ENCODE measurements at places on chromosomes 2 and 18.
A peak's percentile ranks its signal among the peaks of the same experiment; 100 is the strongest.

GRCh38 chr2:240930096-240930630 lies 24.0 kb downstream of the CROCC2 start:
- DNase-seq: no peak

DNA sequence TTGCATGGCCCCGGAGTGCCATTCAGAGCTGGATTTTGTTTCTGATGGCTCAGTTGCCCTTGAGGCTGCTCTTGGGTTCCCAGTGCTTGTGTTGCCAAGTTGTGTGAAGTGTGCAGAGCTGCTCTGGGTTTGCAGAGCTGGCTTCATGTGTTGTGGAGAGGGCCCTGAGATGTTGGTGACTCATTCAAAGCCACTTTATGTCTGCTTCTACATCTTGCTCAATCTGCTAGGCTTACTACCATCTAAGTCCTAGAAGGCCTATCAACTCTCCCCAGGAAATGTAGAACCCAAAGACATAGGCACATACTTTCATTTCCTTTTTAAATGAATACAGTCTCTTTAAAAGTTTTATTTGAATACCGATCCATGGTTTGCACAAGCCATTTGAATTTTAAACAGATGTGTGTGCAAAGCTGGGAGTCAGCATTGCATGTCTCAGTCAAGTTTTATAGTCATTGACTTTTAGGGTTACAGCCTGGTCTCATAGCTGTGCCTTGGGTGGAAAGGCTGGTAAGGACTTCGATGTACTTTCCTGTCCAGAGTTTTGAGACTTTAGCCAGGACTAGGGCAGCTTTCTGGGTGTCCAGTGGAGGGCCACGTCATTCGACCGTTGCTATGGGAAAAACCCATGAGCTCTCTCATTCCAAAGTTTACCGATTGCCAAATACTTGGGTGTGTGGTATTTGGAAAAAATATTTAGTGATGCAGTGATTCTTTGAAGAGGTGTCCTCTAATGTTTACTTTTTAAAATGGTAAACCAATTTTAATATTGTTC lies 105.0 kb downstream of the LTBP1 start:
- peak; percentile 6 for DNase-seq

DNA sequence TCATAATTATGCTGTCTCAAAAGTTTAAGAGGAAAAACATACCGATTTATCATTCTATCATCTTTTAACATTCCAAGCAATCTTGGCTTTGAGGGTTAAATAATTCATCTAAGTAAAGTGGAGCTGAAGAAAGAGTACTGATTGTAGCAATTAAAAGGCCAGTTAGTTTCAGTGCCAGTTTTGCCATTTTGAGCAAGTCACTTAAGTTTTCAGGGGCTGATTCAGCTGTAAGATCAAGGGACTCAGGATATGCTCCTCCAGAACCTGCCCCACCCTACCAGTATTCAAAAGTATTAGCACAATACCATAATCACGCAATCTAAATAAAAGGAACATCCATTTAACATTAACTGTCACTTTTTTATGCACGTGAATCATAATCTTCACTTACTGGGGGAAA lies 1.9 kb downstream of the SS18 start:
- peak; percentile 9 for DNase-seq

GRCh38 chr2:135248611-135249010 lies 196.5 kb downstream of the RAB3GAP1 start:
- no peak for DNase-seq

DNA sequence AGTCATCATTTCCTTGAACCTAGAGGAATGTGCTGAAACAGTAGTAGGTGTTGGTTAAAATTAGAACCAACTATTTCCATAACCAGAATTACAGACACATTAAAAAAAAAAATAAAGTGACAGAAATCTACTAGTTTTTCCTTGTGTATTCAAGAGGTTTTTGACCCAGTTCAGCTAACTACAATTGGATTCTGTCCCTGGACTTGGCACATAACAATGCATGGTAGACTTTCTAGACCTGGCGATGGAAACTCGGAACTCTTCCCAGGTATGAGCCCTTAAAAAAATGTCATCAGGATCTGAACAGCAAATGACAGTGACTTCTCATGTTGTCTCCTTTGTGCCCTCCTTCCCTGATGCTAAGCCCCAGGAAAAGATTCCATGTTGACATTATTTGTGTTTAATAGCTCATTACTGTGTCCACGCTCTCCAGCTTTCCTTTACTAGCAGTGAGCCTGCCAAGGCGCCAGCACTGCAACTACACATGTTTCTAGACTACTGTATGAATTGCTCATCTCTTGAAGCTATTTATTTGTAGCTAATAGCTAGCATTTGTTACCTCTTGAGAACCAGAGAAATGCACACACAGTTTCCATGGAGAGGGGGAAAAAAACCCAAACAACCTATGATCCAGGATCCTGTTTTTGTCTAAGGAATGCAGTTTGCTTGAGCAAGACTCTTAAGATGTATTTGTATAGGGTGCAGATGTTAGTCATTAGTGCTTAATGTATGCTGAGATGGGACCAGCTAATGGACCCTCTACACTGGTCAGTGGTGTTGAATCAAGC lies 148.5 kb downstream of the FMNL2 start:
- DNase-seq: no peak

DNA sequence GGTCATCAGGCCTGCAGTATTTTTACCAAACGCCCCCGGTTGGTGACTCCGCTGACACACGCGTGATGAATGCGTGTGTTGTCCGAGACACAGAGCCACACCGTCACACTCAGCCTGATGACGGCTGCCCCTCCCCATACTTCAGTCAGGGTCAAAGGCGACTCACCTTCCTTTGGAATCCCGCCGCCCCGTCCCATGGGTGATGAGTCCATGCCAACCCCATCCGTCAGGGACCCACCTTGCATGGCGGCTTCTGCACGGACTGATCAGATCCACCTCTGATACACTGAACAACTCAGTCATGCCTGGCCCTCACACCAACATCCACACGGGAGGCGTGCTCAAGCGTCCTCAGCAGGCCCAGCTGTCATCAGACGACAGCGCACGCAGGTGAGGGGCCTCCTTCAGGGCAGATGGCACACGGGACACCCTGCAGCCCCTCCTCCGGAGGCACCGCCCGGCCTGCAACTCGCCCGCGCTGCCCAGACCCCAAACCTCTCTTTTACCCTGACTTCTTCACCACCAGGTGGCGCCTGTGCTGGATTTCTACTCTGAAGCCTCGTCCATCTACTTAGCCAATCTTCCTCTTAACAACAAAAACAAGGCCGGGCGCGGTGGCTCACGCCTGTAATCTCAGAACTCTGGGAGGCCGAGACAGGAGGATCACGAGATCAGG lies 89.2 kb downstream of the ZNF516 start:
- DNase-seq: peak; percentile 67

- no peak for DNase-seq
These were observed 671.9 kb upstream of the SOX11 start for GRCh38 chr2:5020116-5020875.

- DNase-seq: no peak
These were observed 53.6 kb upstream of the ATP8B1 start for GRCh38 chr18:57856557-57857280.

- DNase-seq: no peak
These were observed 107.1 kb downstream of the EVA1A start for GRCh38 chr2:75453384-75454240.

GRCh38 chr2:181252262-181253148 lies 204.7 kb upstream of the ITGA4 start:
- peak; percentile 85 for DNase-seq

- no peak for DNase-seq
These were observed 18.4 kb downstream of the PREPL start for GRCh38 chr2:44342854-44343253.

DNA sequence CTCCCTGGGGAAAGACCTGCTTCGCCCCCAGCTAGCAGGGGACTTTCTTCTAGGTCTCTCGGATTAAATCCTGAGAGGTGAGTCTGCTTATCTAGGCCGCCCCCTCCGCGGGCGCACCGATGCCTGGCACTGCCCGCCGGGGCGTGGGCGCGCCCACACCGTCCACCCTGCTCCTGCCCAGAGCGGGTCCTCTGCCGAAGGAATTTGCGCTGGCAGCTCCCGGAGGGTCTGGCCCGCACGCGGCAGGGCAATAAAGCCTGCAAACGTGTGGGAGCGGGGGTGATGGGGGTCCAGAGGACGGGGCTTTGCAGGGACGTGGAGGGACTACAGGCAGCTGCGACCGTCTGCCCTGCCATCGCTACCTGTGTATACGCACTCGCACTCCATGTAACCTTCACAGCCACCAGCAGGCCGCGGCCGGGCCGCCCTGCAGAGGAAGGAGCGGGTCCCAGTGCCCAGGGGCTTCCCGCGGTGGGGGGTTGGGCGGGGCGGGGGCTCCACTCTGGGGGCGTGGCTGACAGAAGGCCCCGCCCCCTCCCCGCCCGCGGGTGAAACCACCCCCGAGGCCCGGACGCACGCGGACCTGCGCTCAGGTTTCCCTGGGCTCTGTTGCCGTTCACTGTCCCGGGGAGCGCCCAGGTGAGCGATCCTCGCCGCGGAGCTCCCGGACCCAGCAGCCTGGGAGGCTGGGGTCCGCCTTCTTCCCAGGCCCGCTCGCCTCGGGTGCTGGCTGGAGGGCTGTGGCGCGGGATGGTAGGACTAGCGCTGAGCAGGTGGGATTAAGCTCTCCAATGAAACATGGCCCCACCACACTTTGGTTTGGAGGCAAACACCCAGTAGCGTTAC lies 174.5 kb upstream of the HS6ST1 start:
- DNase-seq: no peak

DNA sequence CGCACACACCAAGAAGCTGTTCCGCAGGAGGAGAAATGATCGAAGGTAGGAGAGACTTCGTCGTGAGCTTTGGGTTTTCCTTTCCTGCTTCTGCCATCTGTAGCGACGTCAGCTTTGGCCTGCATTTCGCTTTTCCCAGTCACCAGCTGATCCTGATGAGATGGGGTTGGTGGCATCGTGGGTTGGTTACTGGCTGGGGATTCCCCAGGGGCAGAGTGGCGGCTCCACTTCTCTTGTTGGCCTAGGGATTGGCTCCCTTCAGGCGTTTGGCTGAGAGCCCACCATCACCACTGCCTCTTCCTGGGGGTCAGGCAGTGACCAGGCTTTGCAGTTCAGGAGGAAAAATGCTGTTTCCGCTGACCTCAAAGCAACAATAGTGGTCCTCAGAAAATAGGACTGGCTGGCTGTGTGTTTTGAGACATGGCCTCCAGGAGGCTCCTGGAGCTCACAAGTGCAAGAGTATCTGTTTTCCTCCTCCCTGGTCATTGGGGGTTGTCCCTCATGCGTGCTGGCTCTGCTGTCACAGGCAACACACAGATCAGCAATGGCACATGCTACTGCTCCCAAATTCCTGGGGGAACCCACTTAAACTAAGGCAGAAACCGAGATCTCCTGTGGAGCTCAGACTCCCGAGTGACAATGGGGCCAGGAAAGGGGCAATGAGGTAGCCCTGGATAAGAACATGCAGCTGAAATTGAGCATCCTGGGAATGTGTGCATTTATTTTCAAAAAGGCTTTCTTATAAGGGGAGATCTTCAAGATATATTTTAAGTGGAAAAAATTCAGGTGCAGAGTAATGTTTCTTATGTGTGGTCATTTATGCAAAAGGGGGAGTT lies 173.0 kb downstream of the CTIF start:
- DNase-seq: peak; percentile 24

DNA sequence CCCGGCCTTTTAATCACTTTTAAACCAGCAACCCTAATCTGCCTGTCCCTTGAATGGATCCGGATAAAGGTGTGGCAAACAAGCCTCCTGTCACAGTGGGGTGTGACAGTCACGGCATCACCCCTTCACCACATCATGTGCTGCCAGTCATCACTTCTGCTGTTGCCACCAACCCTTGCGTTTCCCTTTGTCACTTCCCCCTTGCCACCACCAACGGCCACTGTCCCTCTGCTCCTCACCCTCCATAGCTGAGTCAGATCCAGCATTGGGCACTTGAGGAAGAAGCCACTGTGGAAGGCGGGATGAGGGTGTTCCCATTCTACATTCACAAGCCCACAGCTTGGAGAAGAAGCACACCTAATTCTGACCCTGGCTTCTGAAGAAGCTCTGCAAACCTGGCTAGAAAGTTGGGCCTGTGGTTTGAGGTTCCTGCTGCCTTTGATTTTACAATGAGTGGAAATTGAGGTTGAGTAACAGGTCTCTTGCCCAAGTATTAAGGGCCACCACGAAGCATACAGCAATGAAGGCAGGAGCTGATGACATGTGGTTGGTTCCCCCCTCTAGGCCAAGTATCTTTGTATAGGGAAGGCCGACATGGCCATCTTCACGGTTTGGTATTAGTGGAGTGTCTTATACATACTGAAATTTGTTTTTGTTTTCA lies 22.9 kb upstream of the DARS1 start:
- DNase-seq: peak; percentile 97
